Pons (tissue), 1 donor: ENCODE measurements at places on chromosomes 2 and 18.
A peak's percentile ranks its signal among the peaks of the same experiment; 100 is the strongest.

GRCh38 chr2:65876114-65876513 is 443.7 kb upstream of the SPRED2 start:
- no peak for DNase-seq

DNA sequence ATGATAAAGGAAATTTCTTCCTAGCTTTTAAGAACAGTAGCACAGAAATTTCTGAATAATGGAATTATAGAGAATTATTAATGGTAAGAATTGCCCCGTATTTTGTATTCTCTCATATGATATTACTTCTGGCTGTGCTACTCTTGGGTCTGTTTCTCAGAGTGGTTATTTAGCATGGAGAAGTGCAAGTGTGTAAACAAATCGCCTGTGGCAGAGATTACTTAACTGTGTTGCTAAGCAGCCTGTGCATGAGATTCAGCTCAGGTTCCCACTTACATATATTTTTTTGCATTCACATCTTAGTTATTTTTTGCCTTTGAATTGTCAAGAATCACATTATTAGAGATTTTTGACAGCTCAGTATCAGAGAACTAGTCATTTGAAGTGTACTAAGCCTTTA is 80.1 kb upstream of the NFATC1 start:
- DNase-seq, result no peak

DNA sequence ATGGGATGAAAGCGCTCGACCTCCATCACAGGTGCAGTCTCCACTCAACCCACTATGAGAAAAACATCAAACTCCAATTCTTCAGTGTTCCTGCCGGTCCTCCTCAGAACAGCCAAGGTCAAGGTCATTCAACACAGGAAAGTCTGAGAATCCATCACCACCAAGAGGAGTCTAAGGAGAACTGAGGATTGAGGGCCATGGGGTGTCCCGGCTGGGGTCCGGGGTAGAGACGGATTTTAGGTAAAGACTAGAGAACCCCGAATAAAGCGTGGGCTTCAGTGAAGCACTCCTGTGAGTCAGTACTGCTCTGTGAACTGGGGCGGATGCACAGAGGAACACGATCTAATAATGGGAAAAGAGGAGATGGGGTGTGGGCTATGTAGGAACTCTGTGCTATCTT is 41.8 kb downstream of the PTGR3 start:
- DNase-seq, result no peak

GRCh38 chr2:62293490-62294271 is 97.8 kb downstream of the B3GNT2 start:
- DNase-seq, result peak; percentile 19
